ENCODE measurements at places on chromosomes 3 and 15.
A peak's percentile ranks its signal among the peaks of the same experiment; 100 is the strongest.

GRCh38 chr3:122247825-122248185, 64.3 kb downstream of the CASR start:
- no peak for DNase-seq

DNA sequence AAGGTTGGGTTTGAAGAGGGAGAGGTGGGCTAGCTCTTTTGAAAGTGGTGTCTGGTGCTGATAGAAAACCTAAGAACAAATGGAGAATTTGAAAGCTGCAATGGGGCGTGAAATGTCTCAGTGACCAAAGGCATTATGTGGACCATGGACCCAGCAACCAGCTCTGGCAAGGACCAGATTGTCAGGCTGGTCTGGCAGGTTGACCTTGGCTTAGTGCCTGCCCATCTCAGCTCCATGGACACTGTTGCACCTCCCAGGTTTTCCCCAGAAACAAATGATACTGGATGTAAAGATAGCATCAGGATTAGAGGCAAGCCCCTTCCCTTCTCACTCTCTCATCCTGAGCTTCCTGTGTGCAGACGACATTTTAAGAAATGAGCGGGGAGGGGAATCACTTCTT, 302.9 kb upstream of the LRRFIP2 start:
- no peak for DNase-seq

GRCh38 chr3:140898340-140899180, 43.1 kb upstream of the SLC25A36 start:
- DNase-seq, result peak; percentile 28

- DNase-seq, result no peak
Observed at GRCh38 chr15:62469478-62469873, 304.4 kb upstream of the C2CD4B start.

DNA sequence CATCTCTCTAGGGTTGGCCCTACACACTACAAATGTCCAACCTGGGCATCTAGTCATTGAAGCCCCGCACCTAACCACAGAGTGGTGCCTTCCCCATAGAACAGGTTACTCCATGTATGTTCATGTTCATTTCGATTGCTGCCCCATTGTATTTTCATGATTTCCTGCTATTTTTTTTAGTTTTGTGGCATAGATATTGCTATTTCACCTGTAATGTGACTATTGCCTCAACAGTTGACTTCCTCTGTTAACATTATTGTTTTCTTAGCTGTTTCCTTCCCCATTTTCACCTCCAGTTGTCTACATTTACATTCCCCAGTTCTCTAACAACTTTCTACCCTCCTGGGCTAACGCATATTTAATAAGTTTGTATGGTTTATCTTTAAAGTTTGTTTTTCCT, 137.7 kb upstream of the RBMS3 start:
- no peak for DNase-seq
